Brain (organoid and tissue), 16 donors: ENCODE measurements at places on chromosomes 7 and 10. TPM values are rescaled to one million over a fixed set of nuclear protein-coding genes. Genes with fewer than 3 reads are reported as not detected.

TMEM168 gene
- polyA plus RNA-seq = 6.5 TPM

- DNase-seq = no peak
Observed at GRCh38 chr7:72037516-72037915, 374.6 kb downstream of the CALN1 start.

GRCh38 chr7:56229631-56230030 is 113.4 kb upstream of the NUPR2 start:
- DNase-seq = no peak

- DNase-seq = no peak
Observed at GRCh38 chr7:107039199-107039900, 5.2 kb upstream of the PRKAR2B start.

DNA sequence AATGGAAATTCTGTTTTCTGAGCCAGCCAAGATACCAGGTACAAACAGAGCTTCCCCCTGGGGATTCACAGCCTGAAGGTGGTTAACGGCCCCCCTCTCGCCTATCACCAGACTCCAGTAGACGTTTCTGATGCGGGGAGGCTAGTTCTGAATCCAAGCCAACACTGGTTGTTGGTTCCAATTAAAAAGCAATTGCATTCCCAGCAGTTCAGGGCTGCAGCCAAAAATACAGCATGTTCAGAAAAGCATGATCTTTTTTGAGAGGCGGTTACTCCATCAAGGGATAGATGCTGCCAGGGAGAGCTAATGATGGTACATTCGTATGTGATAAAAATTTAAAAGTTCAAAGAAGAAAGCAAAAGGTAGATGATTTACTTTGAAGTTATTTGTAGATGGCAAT is 481.0 kb downstream of the GALNT17 start:
- peak; percentile 84 for DNase-seq

MYL10 gene
- not detected for polyA plus RNA-seq

GRCh38 chr7:1152492-1152891 is 7.5 kb downstream of the ZFAND2A start:
- DNase-seq = no peak

DNA sequence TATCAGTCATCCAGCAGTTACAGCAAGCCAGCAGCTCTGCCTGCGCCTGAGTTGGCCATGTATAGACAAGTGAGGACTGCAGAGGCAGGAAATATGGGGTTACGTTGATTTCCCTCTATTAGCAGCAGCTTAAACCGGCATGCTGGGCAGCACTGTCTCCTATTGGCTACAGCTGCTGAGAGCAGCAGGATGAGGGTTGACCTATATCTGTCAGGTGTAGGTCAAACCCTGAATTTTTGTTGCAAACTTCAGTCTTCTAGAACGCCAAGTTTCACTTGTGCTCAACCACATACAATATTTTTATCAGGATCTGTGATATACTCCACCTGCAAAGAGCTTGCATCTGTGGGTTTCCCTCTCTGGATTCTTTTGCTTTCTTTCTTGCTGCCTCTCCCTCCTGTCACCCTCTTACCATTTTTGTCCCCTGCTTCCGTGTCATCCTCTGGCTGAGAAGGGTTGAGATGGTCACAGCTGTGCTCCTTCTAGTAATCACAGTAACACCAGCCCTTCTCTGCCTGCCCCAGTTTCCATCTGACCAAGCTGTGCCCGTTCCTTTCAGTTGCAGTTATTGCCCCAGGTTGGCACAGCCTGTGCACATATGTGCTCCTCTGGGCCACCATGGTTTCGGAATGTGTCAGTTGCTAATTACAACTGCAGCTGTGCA is 23.8 kb upstream of the GLCCI1 start:
- no peak for DNase-seq

DNA sequence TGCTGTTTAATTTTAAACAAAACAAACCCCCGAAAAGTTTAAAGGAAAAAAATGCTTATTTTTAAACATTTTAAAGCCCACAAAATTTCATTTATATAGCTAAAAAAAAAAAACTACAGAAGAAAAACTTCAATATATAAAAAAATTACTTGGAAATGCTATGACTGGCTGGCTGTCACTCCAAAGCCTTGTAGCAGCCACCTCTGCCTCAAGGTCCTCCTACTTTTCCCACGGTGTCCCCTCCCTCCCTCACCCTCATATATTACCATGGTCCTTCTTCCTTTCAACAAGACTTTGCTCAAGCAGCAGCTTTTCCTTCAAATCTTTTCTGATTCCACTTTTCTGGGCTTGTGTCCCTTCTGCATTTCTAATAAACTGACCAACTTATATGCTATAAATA is 122.0 kb downstream of the TPK1 start:
- DNase-seq = no peak

GRCh38 chr7:49346195-49346899 is 422.0 kb downstream of the CDC14C start:
- peak; percentile 97 for DNase-seq

DNA sequence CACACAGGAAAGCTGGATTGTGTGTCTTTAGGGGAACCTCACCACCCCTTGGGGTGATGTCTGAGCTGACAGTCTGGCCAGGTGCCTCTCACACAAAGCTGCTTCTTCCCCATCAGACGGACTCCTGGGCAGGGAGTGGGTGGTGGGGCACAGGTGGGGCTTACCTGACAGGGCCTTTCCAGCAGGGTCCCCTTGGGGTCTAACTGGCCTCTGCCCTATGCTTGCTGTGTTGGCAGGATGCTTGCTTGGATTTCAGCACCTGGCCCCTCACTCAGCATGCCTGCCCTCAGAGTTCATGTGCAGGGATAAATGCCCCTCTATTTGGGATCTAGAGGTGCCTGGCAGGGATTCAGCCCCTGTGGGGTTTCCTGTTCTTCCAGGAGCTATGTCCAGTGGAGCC is 496.9 kb upstream of the ZMIZ1 start:
- DNase-seq = no peak

DNA sequence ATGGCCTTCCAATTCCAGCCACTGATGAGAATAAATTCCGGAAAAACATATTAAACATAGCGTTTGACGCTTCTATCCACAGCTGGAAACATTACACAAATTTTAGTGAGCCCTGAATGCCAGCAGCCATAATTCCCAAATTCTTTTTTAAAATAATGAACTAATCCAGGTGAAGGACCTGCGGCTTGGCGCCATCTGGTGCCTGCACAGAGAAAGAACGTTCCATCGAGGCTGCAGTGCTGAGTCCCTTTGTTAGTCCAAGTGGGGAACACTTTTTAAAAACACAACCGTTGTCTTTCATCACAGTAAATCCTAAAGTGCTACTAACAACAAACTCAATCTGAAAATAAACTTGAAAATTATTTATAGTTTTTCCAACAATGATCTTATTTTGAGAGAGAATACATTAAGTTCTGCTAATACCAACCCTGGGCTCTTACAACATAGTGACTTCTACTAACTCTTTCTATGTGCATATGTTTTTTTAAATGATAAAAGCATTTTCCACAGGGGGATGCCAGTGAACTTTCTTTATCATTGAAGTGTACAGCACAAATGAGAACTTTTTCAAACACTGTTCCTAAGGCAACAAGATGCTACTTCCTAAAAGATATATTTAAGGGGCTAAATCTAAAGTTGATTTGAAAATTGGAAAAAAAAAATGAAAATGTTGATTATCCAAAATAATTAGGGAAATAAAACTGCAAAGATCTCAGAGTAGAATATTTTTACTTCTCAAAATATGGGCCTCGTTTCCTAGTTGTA is 166.9 kb upstream of the RNF32 start:
- peak; percentile 86 for DNase-seq

SAMD9L gene
- 0.75 TPM for polyA plus RNA-seq

IL2RA gene
- 1.3 TPM for polyA plus RNA-seq
